Stimulated activated CD8-positive, alpha-beta memory T cell treated with anti-CD3 and anti-CD28 coated beads, Interleukin-2, amount 100 ng/mL, for 1 hour (primary cell): ENCODE measurements at places on chromosomes 1 and 21.

DNA sequence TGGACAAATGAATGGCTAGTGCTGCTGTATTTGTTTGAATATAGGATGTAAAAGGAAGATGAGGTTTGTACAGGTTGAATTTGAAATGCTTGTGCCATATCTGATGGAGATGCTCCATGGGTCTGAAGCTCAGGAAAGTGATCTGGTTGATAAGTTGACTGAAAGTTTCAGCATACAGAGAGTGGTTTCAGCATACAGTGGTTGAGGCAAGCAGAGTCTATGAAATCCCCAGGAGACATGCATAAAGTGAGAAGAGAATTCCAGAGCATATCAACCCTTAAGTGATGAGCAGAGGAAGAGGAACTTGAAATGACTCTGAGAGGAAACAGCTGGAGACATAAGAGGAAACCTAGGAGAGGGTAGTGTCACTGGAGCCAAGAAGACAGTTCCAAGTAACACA lies 21.7 kb downstream of the TCHHL1 start:
- DNase-seq, result no peak

- DNase-seq, result no peak
Measured at GRCh38 chr21:33855190-33855589, 60.4 kb downstream of the ATP5PO start.

- no peak for DNase-seq
Measured at GRCh38 chr1:34839526-34840305, 19.8 kb downstream of the SMIM12 start.

- no peak for DNase-seq
Measured at GRCh38 chr1:222909586-222909985, 94.7 kb downstream of the DISP1 start.

- DNase-seq, result no peak
Measured at GRCh38 chr1:87880764-87881163, 552.1 kb downstream of the LMO4 start.

DNA sequence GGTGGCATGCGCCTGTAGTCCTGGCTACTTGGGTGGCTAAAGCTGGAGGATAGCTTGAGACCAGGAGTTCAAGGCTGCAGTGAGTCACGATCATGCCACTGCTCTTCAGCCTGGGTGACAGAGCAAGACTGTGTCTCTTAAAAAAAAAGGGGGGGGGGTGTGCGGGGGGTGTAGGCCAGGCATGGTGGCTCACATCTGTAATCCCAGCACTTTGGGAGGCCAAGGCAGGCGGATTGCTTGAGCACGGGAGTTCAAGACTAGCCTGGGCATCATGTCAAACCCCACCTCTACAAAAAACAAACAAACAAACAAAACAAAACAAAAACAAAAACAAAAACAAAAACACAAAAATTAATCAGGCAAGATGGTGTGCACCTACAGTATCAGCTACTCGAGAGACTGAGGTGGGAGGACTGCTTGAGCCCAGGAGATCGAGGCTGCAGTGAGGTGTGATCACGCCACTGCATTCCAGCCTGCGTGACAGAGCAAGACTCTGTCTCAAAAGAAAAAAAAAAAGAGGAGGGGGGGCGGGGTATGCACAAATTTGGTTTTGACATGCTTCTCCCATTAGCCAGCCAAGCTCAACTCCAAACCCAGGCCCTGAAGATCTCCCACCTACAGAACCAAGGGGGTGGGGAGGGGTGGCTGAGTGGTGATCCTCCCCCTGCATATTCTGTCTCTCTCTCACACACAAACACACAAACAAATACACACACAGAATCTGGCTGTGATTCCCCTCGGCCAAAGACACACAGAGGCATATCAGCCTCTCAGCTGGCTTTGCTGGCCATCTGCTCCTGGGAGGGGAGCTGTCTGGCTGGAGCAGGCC lies 3.1 kb downstream of the PTAFR start:
- DNase-seq, result no peak

DNA sequence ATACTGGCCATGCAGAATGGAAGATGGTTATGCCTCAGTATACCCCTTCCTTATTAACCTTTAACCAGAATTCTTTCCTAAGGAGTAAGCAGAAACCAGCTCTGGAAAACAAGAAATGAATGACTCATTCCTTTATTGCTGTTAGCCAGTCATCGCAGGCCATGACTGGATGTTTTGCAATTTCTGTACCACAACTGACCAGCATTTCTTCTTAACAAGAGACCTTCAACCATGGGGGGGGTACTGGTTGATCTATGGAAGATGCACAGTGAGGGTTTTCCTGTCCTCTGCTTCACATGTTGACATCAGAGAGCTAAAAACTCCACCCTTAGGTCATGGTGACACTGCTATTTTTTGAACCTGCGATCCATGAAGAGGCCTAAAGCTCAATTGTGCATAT lies 28.0 kb upstream of the RNF2 start:
- no peak for DNase-seq

GRCh38 chr1:26287033-26287711 lies 7.3 kb downstream of the SH3BGRL3 start:
- no peak for DNase-seq

DNA sequence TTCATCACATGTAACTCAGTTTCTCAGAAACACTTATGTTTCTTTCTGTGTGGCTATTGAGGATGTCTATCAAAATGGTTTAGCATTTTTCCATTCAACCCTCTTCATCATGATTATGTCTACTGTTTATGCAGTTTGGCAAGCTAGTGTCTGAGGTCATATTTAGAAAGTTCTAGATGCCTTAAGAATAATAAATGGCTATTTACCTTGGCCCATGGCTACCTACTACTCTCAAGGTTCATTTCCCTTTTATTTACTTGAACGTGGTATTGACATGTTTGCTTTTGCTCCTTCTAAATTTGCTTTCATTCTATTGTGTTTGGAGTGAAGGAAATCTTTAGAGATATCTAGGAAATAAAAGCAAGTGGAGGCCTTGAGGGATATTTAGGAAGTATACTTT lies 193.7 kb upstream of the OLFM3 start:
- DNase-seq, result no peak

DNA sequence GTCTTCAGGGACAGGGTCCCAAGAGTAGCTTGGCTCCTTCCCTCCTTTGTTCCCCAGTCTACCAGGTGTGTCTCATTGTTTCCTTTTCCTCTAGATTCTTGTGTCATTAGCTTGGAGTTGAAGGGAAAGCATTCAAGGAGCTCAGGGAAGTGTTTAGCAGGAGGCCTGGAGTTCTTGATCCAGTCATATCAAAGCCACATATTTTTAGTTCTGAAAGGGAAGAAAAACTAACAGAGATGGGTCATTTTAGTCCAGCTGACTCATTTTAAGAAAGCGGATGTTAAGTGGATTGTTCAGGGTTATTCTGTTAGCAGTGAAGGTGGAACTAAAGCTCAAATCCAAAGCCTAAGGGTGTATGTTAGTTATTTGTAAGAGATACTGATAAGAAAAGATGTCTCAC lies 721 bp downstream of the C1orf54 start:
- no peak for DNase-seq

GRCh38 chr1:62210960-62211359 lies 16.3 kb downstream of the L1TD1 start:
- DNase-seq, result no peak

DNA sequence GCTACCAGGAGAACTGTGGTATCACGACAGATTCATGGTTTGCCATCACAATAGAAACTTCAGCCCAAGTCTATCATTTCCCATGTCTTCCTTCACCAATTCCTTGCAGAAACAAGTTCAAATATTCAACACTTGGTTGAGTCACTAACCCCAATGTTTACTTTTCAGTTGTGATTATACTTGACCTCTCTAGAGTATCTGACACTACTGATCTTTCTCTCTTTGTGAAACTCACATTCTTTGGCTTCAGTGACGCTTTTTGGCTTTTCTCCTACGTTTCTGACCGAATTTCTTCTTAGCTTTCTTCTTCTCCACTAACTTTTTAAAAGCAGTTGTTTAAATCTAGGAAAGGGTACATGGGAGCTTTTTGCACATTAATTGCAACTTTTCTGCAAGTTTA lies 48.8 kb upstream of the HMGB4 start:
- DNase-seq, result no peak

GRCh38 chr1:58621391-58621790 lies 44.3 kb upstream of the TACSTD2 start:
- no peak for DNase-seq

DNA sequence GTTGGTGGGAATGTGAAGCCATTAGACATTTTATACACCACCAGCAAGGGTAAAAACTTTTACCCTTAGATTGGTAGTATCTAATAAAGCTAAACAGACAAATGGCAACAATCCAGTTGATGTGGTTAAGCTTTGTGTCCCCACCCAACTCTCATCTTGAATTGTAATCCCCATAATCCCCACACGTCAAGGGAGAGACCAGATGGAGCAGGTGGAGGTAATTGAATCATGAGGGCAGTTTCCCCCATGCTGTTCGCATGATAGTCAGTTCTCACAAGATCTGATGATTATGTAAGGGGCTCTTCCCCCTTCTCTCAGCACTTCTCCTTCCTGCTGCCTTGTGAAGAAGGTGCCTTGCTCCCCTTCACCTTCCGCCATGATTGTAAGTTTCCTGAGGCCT lies 602.3 kb downstream of the NUF2 start:
- no peak for DNase-seq

- DNase-seq, result no peak
Measured at GRCh38 chr1:157181258-157181657, 43.1 kb upstream of the ETV3 start.

DNA sequence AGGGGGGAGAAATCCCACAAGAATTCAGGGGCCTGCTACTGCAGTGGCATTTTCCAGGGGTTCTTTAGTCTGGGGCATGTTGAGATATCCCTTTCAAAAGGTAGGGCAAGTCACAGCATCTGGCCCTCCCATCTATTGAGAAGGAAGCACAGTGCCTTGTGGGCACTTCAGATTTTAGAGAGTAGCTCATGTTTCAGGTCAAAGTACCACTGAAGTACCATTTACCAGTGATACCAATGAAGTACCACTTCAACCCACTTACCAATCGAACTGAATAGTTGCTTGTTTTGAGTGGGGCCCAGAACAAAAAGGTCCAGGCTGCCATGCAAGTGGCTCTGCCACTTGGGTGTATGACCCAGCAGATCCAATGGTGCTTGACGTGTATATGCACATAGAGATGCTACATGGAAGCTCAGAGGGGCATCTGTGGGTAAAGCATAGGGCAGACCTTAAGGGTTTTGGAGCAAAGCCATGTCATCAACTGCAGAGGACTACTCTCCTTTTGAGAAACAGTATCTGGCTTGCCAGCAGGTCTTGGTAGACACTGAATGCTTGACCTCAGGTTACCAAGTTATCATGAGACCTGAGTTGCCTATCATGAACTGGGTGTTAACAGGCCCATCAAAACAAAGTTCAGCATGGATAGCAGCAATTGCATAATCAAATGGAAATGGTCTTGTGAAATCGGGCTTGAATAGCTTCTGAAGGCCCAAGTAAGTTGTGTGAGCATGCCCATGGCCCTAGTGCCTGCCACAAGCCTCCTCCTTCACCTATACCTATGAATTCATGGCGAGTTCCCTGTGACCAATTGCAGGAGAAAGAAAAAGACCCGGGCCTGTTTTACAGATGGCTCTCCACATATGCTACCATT lies 23.5 kb downstream of the PLA2G2D start:
- DNase-seq, result no peak

DNA sequence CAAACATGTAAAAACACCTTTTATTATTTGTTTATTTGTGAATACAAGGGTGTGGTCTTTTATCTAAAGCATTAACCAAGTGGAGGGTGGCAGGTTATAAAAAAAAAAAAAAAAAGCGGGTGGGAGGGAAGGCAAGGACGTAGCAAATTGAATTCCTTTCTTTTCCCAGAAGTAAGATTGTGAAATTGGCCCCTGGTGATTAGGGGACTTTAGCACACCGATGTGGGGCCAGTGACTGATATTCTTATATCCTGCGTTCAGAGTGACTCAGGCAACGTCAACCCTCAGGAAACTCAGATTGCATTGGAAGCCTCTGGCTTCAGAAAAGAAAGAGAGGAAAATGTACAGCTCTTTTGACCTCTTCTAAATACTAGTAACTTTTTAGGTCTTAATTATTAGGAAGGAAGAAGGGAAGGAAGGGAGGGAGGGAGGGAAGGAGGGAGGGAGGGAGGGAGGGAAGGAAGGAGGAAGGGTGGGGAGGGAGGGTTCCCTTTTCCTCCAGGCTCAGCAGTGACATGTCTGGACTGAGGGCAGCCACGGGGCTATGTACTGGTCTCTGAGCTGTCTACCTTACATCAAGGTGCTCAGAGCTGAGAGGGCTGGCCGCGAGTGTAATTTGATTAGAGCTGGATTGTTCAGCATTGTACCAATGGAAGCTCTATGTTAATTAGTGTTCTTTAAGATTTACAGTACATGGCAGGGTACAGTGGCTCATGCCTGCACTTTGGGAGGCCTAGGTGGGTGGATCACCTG lies 30.2 kb downstream of the EVA1C start:
- DNase-seq, result no peak

GRCh38 chr1:162187687-162188276 lies 118.3 kb downstream of the NOS1AP start:
- no peak for DNase-seq

DNA sequence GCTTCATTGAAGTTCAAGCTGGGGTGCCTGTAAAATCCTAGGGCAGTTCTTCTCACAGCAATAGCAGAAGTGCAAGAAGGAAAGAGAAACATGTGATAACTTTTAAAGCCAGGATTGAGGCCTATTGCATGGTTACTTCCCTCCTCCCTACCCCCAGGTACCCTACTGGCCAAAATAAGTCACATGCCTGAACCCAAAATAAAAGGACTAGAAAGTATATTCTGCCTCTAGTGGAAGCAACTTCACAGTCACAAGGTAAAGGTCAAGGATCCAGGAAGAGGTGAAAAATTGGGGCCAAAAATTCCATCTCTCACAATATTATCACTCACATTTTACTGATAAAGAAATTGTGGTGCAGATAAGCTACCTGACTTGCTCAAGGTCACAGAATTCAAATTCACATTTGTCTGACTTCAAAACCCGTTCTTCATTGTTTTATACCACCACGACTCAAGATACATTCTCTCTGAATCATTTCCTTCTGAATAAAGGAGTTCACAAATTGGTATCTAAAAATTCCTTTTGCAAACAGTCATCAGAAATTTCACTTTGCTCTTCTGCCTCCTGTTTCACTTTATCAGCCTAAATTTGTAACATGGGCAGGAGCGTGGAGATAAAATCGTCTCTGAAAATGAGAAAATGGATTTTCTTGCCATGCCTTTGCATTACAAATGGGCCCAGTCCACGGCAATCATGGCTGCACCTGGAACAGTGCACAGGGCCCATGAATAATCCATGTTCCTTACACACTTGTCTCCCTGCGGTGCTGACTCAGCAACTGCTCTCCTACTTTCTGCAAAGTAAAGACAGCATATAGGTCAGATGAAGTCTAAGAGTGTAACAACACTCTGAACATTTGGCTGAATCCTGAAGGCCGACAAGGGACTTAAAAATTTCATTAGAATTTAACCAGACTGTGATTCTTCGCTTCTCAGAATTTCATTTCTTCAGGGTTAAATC lies 485.3 kb upstream of the NFIA start:
- no peak for DNase-seq

DNA sequence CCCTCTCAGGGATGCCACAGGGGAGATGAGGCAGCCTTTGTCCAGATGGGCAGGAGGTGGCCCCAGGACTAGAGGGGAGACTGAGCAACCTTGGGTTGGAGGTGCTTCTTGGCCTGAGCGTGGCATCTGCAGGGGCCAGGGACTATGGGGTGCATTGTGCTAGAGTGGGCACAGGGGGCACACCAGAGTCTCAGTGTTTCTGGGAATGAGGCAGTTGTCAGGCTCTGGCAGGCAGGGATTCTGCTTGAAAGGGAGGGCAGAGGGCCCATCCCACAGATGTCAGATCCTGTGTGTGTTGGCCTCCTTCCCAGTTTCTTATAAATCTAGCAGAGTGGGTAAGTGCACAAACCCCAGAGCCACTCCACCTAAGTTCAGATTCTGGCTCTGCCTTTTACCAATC lies 13.7 kb downstream of the LGR6 start:
- DNase-seq, result no peak
